ENCODE measurements at places on chromosomes 4 and X.

- DNase-seq, result peak; percentile 95
Measured at GRCh38 chr4:125314676-125315575, at the start of gene FAT4. Gene FAT4 (plus strand): TSS chr4:125314955. CDS start chr4:125316412, 1,457 bp downstream.

DNA sequence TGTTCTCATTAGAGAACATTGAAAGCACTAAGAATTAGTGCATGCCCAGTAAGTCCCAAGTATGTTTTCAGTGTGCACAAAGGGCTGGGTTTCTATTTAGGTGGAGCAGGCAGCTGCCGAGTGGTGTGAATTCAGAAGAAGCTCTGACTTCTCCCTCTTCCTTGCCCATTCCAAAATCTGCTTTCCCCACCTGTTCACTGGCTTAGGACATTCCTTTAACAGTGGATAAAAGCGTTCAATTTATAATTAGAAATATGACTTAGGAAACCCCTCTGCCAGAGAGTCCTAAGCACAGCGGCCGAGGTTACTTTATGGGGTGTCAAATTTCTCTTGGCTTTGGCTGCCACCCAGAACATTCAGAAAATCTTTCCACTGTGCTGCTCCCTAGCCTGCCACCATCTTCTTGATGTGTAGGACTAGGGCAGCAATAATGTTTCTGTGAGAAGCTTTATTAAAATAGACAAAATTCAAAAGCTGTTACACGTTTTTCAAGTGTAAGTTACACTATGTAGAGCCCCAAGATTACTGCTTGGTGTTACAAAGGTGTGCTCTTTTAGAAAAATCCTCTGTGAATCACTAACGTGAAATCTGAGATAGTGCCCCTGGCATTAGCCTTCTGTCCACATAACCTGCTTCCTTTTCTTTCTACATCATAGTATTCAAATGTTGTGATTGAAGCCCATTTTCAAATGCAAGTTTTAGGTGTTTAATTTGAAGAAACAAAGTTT, 191.6 kb upstream of the ANKRD50 start:
- no peak for DNase-seq

DNA sequence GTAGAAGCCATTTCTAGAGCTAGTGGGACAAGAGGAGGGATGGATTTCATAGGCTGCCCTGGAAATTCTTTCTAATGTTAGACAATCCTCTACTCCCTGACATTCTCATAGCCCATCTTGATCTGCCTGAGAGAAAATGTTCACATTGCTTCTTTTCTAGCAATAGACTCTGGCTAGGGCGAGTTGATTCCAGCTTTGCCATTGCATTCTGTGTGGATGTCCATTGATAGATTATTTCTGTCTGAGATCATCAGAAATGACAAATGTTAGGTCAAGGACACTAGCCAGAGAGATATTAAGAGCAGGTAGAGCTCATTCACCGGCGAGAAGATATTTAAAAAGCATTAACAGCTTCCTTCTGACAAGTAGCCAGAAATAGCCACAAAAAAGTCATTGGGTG, 184.7 kb downstream of the LDB2 start:
- DNase-seq, result no peak

DNA sequence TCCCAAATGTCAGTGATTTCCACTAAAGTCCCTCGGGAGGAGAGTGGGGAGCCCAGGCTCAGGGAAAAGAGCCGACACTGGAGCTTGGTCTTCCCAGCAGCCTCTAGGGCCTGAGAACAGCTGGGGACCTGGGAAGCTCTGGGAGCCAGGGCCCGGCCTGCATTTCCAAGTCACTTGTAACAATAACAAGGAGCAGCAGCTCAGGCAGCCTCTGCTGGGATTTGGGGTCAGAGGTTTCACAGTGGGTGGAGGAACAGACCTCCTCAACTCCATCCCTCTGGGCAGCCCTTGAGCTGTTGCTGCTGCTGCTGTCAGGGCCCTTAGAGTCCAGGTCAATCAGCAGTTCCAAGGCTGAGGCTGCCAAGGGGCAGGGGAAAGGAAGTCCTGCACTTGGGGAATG, 11.1 kb downstream of the STARD8 start:
- DNase-seq, result no peak

GRCh38 chr4:164894702-164895101, 17.7 kb downstream of the APELA start:
- no peak for DNase-seq

DNA sequence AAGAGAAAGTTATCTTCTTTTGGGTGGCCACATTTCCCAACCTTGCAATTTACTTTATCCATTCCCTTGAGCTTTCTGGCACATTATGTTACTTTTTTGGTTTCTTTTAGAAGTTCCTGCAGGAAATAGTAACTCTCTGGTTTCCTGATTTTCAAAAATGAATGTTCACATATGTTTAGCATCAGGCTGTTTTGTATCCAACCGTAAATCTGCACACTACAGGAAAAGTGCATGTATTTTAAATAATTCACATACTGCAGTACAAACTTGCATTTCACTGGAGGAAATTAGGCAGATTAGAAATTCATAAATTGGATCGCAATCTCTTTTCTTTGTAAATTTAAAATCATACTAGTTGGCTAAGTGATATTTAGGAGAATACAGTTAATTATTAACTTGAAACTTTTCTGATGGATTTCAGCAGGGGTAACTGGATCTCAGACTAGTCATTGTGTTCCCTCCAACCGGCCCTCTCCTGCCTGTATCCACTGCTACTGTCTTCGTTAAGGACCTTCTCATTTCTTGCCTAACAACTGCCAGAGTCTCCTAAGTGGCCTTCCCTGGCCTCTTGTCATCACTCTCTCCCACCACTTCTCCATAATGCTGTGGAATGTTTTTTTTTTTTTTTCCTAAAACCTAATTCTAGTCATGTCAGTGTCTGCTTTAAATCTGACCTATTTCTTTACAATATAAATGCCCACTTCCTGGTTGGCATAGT, 137.2 kb downstream of the UNC5C start:
- DNase-seq, result no peak

DNA sequence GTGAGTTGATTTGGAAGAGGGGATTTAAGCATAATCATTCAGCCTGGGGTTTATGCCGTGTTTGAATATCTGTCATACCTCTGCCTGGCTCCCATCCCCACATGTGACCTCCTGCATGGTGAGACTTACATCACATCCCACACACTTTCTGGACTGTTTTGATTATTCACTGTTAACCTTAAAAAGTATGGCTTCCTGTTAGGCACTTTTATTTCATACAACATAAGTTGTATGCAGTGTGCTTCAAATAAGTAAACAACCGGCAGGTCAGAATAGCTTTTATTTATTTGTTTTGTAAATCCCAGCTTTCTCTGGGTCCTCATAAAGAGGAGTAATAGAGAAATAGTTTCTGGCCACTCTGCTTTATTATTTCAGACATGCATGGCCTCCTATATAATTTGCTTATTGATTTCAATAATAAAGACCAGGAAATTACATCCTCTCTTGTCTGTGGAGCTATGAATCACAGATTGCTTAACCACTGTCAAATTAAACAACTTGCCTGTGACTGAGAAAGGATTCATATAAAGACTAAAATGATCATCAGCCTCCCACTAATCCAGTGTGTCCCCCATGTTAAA, 376.8 kb upstream of the ZFP42 start:
- DNase-seq, result no peak

DNA sequence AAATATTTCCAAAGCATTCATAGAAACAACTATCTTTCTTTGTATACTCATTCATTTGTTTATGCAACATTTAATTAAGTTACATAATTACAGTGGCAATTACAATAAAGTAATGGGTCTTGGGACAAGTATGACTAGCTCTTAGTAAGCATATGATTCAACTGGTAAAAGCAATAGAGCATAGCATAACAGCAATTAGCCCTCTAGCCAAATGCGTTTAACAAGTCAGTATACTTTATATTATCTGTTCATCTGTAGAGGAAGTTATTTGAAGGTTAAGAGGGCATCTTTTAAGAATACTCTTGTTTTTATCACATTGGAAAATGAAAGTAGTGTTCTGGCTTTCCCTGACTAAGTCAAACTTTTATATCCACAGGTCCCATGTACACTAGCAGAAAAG, 198.1 kb upstream of the UGT8 start:
- no peak for DNase-seq

- DNase-seq, result no peak
Measured at GRCh38 chrX:2559124-2559523, 58.3 kb upstream of the DHRSX start.

DNA sequence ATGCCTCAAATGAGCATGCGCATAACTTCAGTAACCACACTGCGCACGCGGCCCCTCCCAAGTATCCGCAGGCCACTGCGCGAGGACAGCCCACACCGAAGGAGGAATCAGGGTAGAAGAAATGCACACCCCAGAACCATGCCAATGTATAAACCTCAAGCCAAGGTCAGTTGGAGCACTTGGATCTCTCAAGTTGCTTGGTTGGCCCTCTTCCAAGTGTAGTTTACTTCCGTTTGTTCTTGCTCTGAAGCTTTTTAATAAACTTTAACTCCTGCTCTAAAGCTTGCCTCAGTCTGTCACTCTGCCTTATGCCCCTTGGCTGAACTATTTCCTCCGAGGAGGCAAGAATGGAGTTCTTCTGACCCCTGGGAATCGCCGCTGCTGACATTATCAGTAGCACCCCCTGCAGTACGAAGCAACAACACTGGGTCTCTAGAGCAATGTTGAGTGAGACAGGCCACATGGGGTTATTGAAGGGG, 22.0 kb upstream of the SPINK2 start:
- DNase-seq, result no peak

DNA sequence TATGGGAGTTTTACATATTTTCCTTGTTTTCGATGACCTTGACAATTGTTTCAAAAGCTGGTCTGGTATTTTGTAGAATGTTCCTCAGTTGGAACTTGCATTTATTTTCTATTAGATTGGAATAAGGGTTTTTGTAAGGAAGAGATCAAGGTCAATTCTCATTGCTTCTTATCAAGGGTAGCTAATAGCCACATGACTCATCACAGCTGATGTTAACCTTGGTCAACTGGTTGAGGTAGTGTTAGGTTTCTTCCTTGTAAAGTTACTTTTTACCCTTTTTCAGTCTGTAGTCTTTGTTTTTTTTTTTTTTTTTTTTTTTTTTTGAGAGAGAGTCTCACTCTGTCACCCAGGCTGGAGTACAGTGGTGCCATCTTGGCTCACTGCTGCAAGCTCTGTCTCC, 257.2 kb downstream of the SNCA start:
- DNase-seq, result no peak

GRCh38 chr4:112214390-112215264, 17.0 kb upstream of the AP1AR start:
- DNase-seq, result peak; percentile 11

DNA sequence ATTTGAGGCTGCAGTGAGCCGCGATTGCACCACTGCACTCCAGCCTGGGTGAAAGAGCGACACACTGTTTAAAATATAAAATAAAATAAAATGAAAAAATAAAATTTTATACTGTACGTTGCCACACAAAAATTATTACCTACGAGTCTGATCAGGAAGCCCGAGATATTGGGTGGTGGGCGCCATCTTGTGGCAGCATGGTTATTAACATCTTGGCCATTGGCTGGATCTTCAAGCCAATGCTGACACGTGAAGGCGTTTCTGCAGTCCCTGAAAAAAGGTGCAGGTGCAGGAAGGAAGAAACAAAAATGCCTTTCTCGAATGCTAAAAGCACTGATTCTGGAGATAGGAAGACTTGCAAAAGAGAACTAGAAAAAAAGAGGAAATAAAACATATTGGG, 4.9 kb upstream of the TLR8 start:
- peak; percentile 44 for DNase-seq
